Fibroblast of gingiva (primary cell): ENCODE measurements at places on chromosomes 4 and X.

GRCh38 chrX:1430451-1430850 is 22.3 kb downstream of the ASMTL start:
- no peak for DNase-seq

DNA sequence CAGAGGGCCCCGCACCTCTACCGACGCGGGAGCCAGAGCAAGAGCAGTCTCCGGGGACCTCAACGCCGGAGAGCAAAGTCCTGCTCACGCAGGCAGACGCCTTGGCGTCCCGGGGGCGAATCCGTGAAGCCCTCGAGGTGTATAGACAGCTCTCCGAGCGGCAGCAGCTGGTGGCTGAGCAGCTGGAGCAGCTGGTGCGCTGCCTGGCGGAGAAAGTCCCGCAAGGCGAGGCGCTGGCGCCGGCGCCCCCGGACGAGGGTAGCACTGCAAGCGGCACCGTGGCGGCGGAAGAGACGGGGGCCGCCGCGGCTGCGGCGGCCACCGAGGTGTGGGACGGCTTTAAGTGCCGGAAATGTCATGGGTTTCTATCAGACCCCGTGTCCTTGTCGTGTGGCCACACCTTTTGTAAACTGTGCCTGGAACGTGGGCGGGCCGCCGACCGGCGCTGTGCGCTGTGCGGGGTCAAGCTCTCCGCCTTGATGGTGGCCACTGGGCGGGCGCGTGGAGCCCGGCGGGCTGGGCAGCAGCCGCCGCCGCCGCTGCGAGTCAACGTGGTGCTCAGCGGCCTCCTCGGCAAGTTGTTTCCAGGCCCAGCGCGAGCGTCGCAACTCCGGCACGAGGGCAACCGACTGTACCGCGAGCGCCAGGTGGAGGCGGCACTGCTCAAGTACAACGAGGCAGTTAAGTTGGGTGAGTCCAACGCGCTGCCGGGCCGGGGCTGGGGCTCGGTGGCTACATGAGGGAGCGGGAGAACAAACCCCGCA is 672 bp downstream of the LONRF3 start:
- DNase-seq, result no peak

DNA sequence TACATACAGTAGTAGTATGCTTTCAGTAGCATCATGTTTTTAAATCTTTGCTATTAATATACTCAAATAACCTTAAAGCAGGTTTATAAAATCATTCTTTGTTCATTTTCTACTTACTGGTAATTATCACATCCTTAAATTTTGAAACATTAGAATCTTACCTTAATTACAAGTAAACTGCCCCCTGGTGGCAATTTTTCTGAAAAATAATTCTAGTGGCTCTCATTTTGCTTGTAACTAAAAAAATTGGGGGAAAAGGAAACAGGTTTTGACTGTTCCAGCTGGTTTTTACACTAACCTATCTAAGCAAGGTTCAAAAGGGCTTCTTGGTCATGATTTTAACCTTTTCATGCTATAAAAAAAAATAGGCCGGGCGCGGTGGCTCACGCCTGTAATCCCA is 18.5 kb upstream of the DCAF4L1 start:
- peak; percentile 8 for DNase-seq

DNA sequence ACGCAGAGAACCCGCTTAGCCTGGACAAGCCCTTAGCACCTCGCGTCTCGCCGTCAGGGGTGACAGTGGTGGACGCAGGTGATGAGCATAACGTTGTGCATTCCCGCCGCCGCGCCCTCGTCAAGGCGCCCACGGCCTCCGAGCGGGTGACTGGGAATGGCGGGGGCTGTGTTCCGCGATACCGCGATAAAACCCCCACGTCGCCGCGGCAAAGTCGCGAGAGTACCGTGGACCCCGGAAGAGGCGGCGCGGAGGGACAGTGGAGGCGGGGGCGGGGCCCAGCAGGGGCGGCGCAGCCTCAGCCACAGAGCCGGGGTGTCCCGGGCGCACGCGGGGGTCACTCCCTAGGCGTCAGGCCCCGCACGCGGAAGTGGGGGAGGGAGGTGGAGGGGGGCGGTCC is 53.8 kb downstream of the ZFYVE28 start:
- DNase-seq, result peak; percentile 62

- no peak for DNase-seq
Measured at GRCh38 chr4:138510053-138510452, 267.9 kb upstream of the SLC7A11 start.

GRCh38 chrX:106952988-106953387 is 32.8 kb downstream of the CLDN2 start:
- no peak for DNase-seq

- peak; percentile 1 for DNase-seq
Measured at GRCh38 chrX:150587585-150588503, 19.4 kb downstream of the MTM1 start.

- DNase-seq, result no peak
Measured at GRCh38 chr4:139841464-139842195, 176.0 kb downstream of the MGST2 start.

- DNase-seq, result no peak
Measured at GRCh38 chr4:152117933-152118507, 357.2 kb upstream of the GATB start.

- no peak for DNase-seq
Measured at GRCh38 chr4:122824616-122825015, 2.0 kb upstream of the FGF2 start.

GRCh38 chr4:4755306-4755705 is 104.2 kb upstream of the MSX1 start:
- DNase-seq, result no peak

DNA sequence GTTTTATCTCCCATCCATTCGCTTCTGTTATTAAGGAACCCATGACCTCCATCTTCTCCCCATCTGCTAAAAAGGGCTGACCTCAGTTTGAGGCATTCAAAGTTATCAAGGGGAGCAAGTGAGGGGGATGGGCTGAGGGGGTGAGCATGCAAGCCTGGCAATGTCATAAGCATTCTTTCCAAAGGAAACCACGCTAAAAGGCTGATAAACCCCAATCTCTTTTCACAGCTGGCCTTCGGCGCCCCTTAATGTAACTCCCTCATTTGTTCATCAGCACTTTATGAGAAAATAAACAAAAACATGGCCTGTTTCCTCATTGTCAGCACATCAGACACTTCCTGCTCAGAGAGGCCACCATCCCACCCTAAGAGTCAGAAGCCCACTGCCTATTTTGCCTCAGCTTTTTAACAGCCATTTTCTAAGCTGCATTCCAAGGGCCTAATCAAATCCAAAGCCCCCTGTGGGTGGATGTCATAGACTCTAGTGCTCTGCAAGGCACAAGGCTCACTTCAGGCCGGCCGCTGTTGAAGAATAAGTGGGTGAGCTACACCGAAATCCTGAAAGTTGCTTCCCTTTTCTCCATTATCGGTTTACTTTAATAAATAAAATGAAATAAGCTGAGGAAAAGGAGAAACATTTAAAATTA is 92.0 kb upstream of the SRD5A3 start:
- DNase-seq, result no peak

DNA sequence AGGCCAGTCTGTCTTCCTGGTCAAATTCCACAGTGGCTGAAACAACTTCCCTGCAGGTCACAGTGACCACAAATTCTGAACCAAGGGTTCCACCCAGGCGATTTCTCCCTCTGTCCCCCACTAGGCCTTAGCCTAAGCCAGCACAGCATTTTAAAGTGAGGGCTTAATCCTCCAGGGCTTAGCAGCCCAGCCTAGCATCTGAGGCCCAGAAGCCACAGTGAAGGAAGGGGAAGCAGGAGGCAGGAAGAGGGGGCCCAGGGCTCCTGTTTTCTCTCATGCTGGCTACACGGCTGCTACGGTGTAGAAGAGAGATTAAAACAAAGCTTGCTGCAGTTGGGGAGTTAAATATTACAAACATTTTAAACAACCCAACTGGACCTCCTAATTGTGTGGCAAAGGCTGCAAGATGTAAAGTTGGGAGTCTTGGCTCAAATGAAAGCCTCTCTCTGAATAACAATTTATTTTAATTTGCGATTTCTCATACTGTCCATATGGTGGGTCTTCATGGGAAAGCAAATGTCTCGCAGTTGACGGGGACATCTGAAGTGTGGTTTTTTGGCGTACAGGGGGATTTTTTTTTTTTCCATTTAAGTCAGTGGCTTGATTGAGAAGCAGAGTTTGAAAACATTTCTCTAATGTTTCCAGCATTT is 170.8 kb upstream of the RAI2 start:
- DNase-seq, result no peak

DNA sequence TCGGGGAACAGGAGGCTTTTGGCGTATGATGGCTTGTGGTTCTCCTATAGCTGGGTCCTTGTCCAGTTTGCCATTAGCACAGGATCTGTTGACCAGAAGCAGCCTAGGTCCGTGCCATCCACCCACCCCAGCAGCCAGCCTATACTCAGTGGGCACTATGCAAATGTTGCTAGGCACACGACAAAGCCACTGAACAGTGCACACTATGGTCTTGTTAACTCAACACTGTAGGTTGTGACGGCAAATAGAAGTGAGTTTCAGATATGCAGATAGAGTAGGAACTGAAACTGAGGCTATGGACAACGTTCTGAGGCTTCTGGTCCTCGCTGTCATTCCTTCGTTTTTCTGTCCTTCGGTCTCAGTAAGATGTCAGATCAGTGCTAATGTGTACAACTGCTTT is 541.3 kb upstream of the TENM3 start:
- no peak for DNase-seq

GRCh38 chr4:5916229-5916628 is 23.3 kb upstream of the CRMP1 start:
- DNase-seq, result no peak

GRCh38 chr4:41280010-41280409 is 23.3 kb downstream of the UCHL1 start:
- DNase-seq, result no peak

- peak; percentile 39 for DNase-seq
Measured at GRCh38 chr4:34193451-34194154, 2050.7 kb downstream of the ARAP2 start.

- DNase-seq, result no peak
Measured at GRCh38 chrX:24741330-24741729, 47.6 kb downstream of the POLA1 start.

DNA sequence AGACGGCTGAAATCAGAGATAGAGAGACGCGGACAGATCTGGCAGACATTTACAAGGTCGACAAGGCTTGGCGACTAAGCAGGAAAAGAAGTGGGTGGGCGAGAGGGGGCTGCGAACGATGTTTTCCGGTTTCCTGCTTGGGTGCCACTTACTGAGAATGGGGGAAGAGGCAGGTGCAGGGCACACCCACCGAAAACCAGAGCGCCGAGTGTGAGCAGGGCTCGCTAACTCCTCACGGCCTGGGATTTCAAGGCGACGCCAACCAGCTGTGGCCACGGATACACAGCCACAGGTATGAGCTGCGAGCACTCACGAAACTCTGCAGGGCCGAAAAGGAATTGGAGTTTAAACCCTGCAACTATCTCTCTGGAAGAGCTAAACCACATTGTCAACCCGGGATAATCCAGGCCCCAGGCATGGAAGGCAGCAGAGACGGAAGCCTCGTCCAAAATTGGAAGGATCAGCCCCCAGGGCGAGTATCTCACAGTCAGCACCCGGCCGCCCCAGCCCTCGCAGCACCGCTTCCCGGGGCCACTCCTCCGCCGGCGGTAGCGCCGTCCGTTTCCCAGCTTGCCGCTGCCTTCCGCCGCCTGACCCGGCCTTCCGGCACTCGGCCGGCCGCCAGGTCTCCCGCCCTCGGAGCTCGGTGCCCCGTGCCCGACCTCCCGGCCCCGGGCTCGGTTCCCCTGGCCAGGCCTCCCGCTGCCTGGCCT is 778 bp downstream of the CASP3 start:
- peak; percentile 50 for DNase-seq

- DNase-seq, result no peak
Measured at GRCh38 chrX:119802546-119802945, 11.1 kb upstream of the RPL39 start.

DNA sequence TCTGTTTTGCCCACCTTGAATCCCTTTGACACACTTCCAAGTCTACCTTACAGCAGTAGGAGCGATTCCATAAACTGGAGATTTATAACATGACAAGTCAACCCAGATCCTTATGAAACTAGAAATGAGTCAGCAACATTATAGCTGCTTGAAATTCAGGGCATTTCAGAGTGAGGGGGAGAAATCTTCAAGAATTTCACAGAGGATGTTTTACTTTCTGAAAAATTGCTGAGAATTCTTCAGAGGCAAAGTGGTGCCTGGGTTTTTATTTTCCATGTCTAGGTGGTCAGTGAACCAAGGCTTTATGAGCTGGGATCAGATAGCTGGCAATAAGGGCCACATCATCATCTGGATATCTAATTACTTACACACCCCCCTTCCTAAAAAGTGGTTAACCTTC is 119.8 kb downstream of the PPARGC1A start:
- no peak for DNase-seq

- no peak for DNase-seq
Measured at GRCh38 chr4:47210828-47211227, 179.5 kb downstream of the GABRB1 start.

- DNase-seq, result no peak
Measured at GRCh38 chr4:175770555-175770954, 41.5 kb downstream of the GPM6A start.

GRCh38 chrX:15664487-15665444 is at the start of gene CLTRN:
CLTRN (minus strand) TSS chrX:15664805; CDS start chrX:15664775, 30 bp downstream.
- DNase-seq, result no peak

GRCh38 chr4:87953826-87954225 is 21.7 kb upstream of the SPP1 start:
- DNase-seq, result no peak

- no peak for DNase-seq
Measured at GRCh38 chr4:47330866-47331265, 132.6 kb downstream of the COMMD8 start.

DNA sequence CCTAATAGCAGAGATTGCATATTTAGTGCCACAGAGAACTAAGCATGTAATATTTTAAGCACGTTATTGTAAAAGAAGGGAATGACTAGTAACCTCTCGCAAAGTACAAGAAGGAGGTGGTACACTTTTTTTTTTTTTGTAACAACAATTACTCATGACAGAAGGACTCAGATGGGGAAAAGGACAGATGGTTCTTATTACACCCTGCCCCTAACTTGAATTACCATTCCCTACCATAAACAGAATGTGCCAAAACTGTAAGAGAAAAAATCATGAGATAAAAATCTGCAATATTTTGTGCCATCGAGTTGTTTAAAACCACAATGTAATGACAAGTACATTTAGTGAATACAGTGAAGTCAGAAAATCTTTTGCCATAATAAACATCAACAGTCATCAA is 33.0 kb upstream of the RAPGEF2 start:
- peak; percentile 92 for DNase-seq

- DNase-seq, result peak; percentile 43
Measured at GRCh38 chr4:123555807-123556273, 159.2 kb downstream of the SPRY1 start.

DNA sequence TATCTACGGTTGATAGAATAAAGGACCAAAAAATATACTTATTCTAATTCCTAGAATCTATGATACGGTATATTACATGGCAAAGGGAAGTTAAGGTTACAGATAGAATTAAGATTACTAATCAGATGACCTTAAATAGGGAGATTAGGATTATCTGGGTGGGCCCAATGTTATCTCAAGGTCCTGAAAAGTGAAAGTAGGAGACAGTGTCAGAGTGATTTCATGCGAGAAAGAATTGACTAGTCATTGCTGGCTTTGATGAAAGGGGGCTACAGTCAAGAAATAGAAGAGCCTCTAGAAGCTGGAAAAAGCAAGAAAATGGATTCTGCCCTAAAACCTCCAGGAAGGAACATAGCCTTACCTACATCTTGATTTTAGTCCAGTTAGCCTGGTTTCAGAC is 176.9 kb upstream of the PPP1R2C start:
- DNase-seq, result no peak

GRCh38 chrX:52995987-52996331 is 37.6 kb upstream of the FAM156A start:
- DNase-seq, result no peak
